Putamen (tissue), 1 donor: ENCODE measurements at places on chromosomes 4 and X.

- DNase-seq: no peak
Measured at GRCh38 chr4:32748061-32748460, 2027.9 kb downstream of the PCDH7 start.

DNA sequence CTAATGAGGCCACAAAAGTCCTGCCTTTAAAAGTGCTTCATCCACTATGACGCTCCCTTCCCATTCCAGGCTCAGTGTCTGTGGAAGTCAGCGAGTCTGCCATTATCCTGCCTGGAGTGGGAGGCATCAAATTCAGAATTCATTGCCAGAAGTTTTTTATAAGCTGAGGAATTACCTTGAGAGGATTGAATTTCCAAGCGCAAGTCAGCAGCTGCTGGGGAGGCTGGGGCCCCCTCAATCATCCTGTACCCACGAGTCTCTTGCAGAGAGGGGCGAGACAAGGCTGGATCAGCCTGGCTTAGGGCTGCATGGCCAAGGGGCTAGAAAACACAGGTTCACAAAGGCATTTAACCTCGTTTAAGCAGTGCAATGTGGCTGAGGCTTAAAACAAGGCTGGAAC is 170.5 kb upstream of the NOCT start:
- peak; percentile 69 for DNase-seq

DNA sequence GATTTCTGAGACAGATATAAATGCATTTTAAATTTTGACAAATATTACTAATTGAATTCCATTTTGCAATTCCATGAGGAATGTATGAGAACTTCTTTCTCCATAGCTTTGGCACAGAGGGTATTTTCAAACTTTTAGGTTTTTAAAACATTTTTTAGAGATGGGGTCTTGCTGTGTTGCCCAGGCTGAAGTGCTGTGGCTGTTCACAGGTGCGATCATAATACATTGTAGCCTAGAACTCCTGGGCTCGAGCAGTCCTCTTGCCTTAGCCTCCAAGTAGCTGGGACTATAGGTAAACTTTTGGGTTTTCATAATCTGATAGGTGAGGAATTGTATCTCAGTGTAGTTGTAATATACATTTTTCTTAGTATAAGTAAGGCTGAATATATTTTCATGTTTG is 53.4 kb downstream of the ANXA3 start:
- DNase-seq: no peak

GRCh38 chr4:81844717-81845116 is 373.0 kb upstream of the RASGEF1B start:
- peak; percentile 74 for DNase-seq

DNA sequence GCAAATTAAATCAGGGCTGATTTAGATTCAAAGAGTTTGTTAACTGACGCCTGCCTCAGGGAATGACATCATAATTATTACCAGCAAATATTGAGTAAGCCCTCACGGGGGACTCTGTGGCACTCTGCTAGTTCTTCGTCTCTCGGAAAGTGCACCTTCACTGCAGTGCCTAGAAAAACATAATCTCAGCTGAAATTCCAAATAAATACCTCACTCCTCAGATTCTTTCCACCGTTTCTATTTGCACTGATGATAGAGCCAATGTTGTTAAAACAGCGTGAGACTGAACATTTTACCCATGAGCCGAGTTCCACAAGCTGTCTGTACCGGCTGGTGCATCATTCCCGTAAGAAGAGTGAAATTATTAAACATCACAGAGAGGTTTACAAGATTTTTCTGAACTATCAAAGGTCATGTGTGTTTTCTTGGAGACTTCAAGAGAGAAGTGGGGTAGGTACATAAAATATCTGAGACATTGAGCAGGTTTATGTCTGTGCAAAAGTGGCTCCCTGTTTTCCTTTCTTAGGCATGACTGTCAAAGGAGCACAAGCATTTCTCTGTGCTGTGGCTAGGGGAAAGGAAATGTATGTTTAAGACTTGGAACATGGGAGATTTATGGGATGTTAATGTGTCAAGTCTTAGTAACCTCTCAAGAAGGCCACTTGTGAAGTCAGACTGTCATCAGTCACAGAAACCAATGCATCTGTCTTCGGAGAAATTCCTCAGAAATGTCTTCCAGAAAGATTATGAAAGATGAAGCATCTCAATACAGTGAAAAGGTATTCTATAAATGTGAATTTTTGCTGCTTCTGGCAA is 119.6 kb downstream of the CBLL2 start:
- DNase-seq: no peak

GRCh38 chr4:108115168-108115526 is 53.6 kb downstream of the LEF1 start:
- no peak for DNase-seq

- no peak for DNase-seq
Measured at GRCh38 chr4:56727150-56727549, 46.1 kb upstream of the HOPX start.

DNA sequence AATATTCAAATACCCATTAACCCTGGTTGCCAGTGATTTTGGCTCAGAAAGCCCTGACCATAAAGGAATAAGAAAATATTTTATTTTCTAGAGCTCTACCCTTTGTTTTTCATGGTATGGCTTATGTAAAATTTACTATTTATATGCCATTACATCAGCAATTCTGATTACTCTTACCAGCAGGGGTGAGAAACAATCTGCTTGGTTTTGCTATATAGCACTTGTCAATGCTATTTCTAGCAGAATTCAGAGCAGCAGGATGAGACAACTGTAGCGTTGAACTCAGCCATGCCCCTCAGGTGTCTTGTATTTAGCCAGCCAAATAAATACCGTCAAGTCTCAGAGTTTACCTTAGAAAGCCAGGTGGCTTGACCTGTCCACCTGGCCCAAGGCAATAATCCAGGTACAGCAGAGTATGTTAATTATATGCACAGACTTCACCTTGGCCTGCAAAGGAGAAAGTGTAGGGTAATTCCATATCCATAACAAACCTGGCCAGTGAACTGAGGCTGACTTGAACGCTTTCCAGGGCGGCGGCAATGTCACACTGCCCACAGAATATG is 1303.5 kb downstream of the RAPGEF2 start:
- no peak for DNase-seq

GRCh38 chr4:148164557-148164956 is 277.7 kb downstream of the NR3C2 start:
- no peak for DNase-seq

- DNase-seq: no peak
Measured at GRCh38 chr4:73451404-73451803, 15.4 kb downstream of the AFP start.

- DNase-seq: no peak
Measured at GRCh38 chr4:124953061-124953460, 240.5 kb upstream of the ANKRD50 start.

DNA sequence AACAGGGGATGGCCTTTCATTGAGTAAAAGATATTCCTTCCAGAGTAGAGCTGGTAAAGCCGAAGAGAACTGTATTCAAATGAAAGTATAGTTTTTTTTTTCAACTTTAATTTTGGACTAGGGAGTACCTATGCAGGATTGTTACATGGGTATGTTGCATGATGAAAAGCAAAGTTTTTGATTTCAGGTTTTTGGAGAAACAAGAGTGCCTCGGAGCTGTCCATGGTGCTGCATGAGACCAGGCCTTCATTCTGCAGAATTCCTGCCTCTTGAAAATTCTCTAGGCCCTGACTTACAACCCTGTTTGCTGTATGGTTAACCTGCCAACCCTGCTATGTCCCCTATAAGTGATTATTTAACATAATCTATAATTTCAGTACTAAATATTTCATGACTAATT is 1065.7 kb upstream of the FTHL17 start:
- DNase-seq: no peak

DNA sequence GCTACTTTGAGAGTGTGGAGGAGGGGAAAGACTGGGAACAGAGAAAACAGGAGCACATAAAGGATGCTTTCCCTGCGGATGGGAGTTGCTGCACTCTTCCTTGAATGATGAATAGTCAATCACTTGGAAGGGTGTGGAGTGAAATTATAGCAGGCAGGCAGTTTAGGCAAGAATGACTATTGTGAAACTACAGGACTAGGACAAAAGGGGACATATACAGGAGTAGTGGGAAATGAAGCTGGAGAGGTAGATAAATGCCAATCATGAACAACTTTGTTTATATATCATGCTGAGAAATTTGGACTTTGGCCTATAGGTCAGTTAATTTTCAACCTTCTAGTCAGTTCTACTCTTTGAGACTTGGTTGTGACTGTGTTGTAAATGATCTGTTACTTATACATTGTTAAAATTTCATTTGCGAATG is 76.9 kb downstream of the PAQR3 start:
- DNase-seq: no peak

- no peak for DNase-seq
Measured at GRCh38 chrX:42384956-42385355, 393.0 kb downstream of the PPP1R2C start.

DNA sequence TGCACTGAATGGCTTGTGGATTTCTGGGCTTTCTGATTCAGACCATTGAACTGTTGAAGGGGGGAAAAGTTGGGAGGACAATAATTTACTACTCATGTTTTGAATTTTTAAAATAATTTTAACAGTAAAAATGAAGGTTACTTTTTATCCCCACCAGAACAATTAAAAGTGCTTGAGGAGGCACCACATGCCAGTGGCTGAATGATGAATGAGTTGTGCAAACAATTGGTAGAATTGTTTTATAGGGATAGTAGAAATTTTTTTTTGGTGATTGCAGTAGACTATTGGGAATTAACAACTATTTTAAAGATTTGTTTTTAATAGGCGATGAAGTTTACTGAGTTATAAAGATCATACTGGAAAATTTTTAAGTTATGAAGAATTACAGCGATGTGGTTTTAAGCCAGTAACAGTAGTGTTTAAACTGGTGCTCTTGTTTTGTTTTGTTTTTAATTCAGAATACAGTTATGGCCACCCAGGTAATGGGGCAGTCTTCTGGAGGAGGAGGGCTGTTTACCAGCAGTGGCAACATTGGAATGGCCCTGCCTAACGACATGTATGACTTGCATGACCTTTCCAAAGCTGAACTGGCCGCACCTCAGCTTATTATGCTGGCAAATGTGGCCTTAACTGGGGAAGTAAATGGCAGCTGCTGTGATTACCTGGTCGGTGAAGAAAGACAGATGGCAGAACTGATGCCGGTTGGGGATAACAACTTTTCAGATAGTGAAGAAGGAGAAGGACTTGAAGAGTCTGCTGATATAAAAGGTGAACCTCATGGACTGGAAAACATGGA is 2.7 kb downstream of the REST start:
- DNase-seq: no peak

- DNase-seq: no peak
Measured at GRCh38 chr4:111633663-111634266, 511.5 kb upstream of the FAM241A start.

DNA sequence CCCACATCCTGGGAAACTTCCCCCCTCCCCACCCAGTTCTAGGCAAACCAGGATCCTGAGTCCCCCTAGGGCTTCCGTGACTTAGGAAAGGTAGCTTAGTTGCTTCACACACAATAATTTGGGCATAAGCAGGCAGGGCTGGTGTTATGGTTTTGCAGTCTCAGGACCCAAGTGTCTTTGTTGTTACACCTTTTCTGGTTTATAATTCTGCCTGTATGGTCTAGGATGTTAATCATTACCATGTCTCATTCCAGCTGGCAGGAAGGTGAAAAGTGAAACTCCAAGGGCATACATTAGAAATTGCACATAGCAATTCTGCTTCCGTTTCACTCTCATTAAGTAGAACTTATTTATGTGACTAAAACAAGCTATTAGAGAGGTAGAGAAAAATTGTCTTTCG is 16.8 kb downstream of the UGT8 start:
- DNase-seq: no peak

GRCh38 chr4:86759298-86759697 is 89.9 kb downstream of the SLC10A6 start:
- no peak for DNase-seq

GRCh38 chr4:98423009-98423408 is 161.8 kb downstream of the RAP1GDS1 start:
- no peak for DNase-seq
